K562 (cell line): ENCODE measurements at places on chromosomes 2 and 18. TPM values are rescaled to one million over a fixed set of nuclear protein-coding genes. Genes with fewer than 3 reads are reported as not detected.

DNA sequence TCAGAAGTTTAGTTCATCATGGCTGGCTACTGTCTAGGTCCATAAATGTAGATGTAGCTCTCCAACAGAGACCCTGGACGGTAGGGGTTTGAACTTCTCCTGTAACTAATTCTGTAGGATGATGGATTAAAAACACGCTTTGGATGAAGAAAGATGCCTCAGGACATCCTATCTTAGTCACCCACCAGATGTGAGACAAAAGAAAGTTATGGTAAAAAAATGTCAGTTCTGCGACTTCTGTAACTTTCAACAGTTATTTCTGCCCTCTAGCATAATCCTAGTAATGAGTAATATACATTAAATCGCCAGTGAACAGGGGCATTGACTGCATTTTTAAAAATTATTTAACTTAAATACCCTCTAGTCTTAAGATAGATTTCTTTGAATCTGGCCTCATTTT lies 210.1 kb upstream of the LRATD1 start:
- H3K4me1 ChIP-seq = no peaks in the 10 kb centered on the region
- H3K27ac ChIP-seq = no peak overlapping the region
- no peak overlapping the region for H3K4me3 ChIP-seq
- no peaks in the 10 kb centered on the region for H3K36me3 ChIP-seq
- H3K27me3 ChIP-seq = no peaks in the 10 kb centered on the region

- H3K4me3 ChIP-seq = no peak overlapping the region
- no peaks in the 10 kb centered on the region for H3K4me1 ChIP-seq
- no peak overlapping the region for H3K27ac ChIP-seq
- no peaks in the 10 kb centered on the region for H3K27me3 ChIP-seq
- no peaks in the 10 kb centered on the region for H3K36me3 ChIP-seq
Measured at GRCh38 chr18:76274468-76275289, 220.4 kb downstream of the ZNF516 start.

DNA sequence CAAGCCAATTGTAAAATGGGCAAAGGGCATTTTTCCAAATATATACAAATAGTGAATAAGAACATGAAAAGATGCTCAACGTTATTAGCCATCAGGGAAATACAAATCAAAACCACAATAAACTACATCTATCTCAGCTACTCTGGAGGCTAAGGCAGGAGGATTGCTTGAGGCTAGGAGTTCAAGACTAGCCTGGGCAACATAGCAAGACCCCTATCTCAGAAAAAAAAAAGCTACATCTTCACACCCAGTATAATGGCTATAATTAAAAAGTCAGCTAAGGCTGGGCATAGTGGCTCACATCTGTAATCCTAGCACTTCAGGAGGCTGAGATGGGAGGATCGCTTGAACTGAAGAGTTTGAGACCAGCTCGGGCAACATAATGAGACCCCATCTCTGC lies 12.6 kb upstream of the NCL start:
- H3K27ac ChIP-seq = no peak overlapping the region
- no peaks in the 10 kb centered on the region for H3K27me3 ChIP-seq
- no peaks in the 10 kb centered on the region for H3K4me1 ChIP-seq
- no peak for DNase-seq
- H3K36me3 ChIP-seq = no peaks in the 10 kb centered on the region

Gene ZSCAN30
- total RNA-seq = 9.2 and 10.8 TPM in 2 replicates

Gene DYNAP
- not detected in 2 replicates for total RNA-seq

Gene CRYGC
- total RNA-seq = not detected in 2 replicates
